Mononuclear cell (primary cell): ENCODE measurements at places on chromosomes 12 and 14. TPM values are rescaled to one million over a fixed set of nuclear protein-coding genes. Genes with fewer than 3 reads are reported as not detected.

ALX1 gene
- not detected for total RNA-seq

OASL gene
- 18.5 TPM for total RNA-seq

CYP27B1 gene
- total RNA-seq: 1.3 TPM

COCH gene
- 0.52 TPM for total RNA-seq

ARHGAP9 gene
- 77.6 TPM for total RNA-seq

E2F7 gene
- total RNA-seq: 0.10 TPM

AICDA gene
- total RNA-seq: not detected

VDR gene
- 6.0 TPM for total RNA-seq
